AG20443 (cell line): ENCODE measurements at places on chromosomes 12 and 14.

DNA sequence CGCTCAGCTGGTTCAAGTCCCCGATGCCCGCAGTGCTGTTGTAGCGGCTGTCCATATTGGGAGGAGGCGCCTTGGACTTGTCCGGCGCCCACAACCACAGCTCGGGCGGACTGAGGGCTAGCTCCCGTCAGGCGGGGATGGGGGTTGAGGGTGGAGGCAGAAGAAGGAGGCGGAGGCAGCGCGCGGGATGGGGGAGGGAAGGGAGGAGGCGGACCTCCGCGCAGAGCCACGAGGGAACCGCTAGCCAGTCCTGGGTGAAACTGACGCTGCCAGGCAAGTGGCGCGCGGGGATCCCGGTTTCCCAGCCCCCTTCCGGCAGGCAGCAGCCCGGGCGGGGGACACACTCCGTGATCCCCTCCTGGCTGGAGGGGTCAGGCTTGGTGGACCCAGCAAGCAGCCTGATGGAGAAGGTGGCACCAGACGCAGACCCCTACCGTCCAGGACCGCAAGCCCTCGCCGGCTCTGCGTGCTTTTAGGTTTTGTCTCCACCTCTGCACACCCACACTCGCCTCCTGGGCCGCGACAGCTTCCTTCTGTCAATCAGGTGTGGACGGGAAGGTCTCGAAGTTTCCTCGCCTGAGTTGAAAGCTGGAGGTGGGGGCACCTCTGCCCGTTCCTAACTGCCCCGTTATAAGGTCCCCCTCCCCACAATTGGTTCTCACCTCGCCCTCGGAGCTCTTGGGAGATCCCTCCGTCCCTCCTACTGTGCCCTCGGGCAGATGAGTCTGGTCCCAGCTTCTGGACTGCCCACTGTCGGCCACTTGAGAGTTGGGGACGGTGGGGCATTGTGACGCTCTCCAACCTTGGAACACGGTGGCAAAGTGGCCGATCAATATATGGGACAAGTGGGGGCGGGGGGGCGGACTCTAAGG lies at the start of gene CPNE8:
CPNE8 (minus strand) TSS at position 112 of the 872 bp plus-strand sequence; CDS start at position 55, 57 bp downstream.
- DNase-seq = peak; percentile 93

DNA sequence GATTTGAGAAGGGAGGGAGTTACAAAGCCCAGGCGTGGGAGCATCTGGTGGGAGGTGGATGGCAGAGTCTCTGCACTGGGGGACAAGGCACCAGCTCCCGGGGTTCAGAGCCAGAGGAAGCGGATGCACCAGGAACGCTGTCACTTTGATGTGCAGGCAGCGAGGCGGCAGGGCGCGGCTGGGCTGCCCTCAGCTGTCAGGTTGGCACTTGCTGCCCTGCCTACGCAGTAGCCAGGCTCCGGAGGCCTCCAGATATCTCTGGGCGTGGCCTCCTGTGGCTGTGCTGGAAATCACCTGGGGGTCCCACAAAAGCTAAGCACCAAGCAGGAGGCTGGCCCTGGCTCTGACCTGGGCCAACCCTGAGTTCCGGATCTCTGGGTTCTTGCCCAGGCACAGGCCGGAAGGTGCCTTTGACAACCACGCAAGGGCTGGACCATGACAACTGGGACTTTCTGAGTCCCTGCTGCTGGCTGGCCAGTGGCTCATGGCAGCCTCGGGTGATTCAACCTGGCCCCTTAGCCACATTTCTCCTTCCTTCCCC lies 62.1 kb upstream of the MAP1LC3B2 start:
- DNase-seq = no peak

DNA sequence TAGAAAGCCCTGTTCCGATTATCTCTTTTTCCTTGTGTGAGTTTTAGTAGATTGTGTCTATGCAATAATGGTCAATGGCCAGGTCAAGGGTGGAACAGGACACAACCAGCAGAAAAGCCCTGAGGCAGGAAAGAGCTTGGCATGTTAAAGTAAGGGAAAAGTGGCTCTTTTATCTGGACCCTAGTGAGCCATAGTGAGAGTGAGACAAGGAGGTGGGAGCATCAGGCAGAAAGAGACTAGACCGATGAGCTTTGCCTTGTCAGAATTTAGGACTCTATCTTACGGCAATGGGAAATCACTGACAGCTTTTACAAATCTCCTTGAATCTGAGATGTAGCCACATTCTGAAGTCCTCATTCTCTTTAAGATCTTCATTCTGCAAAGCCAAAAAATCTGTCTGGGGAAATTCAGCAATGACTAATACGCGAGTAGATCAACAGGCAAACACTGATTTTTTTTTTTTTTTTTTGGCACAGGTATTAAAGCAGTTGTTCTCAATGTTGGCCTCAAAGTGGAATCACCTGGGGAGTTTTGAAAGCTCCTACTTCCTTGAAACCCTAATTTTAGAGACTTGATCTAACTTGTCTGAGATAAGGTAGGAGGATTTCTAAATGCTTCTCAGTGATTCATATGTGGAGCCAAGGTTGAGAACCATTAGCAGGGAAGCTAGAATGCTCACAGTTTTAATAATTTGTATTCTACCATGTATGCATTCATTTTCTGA lies 33.9 kb downstream of the TMEM19 start:
- no peak for DNase-seq

DNA sequence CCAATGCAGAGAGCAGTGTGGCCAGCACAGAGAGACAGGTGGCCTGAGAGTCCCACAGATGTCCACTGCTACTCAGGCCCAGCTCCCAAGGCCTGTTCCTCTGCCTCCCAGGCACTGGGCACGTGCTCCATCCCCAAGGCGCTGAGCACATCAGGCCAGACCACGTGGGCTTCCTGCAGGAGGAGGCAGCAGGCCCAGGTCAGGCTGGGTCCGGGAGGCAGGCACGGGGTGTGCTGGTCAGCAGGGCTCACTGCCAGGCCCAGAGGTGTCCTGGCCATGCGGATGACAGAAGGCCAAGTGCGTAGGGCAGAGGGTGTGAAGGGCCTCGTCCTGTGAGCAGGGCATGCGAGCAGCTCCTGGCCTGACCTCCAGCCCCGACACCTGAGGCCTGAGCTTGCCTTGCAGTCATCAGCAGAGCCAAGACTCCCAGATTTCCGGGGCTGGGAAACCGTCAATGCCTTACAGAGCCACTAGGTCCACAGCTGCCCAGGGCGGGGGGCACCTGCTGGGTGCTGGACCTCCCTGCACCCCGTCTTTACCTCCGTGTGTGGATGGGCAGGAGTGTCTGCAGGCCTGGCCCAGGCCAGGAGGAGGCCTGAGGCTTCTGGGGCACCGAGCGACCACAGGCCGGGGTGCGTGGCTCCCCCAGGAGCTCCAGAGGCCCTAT lies 14.9 kb downstream of the TRMT61A start:
- DNase-seq = no peak

DNA sequence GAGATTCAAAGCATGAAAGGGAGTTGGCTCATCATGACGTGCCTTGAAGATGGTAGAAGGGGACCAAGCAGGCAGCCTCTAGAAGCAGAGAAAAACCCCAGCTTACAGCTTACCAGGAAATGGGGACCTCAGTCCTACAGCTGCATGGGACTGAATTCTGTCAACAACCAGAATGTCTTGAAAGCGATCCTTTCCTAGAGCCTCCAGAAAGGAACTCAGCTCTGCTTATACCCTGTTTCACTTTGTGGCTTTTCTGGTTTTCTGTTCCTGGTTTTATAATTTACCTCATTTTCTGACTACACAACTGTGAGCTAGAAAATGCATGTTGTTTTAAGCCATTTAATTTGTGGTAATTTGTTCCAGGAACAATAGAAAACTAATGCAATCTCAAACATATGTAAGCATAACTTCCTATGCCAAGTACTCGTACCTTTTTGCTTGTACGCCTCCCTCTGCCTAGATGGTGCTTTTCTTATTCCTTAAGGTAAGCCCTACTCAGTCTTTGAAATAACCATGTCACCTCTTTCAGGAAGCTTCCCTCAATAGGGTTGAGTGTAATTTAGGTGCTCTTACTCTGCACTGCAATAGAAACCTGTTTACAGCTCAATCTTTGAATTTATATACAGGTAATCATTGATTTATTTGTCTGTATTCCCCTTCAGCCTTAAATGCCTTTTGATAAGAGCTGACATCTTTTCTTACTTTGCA lies 348.8 kb downstream of the TMEM117 start:
- DNase-seq = no peak

DNA sequence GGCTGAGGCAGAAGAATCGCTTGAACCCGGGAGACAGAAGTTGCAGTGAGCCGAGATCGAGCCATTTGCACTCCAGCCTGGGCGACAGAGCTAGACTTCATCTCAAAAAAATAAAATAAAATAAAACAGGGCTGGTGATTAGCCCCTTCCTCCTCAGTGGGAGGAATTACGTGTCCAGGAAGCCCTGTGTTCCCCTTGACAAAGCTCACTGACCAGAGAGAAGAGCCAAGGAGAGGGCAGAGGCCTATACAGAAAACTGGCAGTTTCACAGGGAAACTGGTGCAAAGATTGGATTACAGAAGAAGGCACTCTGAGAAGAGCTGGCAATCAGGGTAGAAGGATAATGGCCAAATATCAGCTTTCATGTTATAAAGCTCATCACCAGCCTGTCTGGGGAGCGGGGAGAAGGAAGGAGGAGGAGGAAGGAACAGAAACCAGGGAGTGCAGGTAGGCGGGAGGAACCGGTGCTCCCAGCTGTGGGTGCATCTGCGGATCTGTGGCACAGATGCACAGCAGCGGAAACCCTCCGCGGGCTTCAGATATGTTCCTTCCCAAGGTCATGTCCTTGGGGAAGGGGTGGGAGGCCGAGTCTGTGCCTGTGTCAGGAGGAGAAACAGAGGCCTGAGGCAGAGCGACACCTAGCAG lies 6.7 kb downstream of the RAB15 start:
- DNase-seq = no peak

DNA sequence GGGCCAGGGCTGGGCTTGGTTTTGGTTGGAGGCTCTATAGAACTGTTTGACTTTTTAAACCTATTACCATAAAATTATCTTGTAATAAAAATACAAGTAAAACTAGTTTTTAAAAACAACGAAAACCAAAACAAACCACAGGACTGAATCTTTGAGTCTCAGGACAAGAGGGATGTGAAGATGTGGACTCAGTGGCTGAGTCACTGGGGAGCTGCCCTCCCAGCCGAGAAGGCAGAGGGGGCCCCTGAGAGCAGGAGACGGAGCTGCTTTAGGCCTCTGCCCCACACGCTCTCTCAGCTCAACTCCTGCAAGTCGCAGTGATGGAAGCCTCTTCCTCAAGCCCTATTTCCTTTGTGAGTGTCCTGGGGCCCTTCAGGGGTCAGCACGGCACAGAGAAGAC lies 59.0 kb downstream of the CDC42BPB start:
- no peak for DNase-seq

- no peak for DNase-seq
These were observed 93.2 kb downstream of the SLC2A13 start for GRCh38 chr12:40012711-40013110.

GRCh38 chr12:113420996-113421595 lies 1.1 kb upstream of the SDSL start:
- DNase-seq = no peak

- DNase-seq = no peak
These were observed 118.2 kb downstream of the GPR135 start for GRCh38 chr14:59346796-59347510.

GRCh38 chr12:25965682-25966081 lies 7.2 kb downstream of the RASSF8 start:
- DNase-seq = no peak

DNA sequence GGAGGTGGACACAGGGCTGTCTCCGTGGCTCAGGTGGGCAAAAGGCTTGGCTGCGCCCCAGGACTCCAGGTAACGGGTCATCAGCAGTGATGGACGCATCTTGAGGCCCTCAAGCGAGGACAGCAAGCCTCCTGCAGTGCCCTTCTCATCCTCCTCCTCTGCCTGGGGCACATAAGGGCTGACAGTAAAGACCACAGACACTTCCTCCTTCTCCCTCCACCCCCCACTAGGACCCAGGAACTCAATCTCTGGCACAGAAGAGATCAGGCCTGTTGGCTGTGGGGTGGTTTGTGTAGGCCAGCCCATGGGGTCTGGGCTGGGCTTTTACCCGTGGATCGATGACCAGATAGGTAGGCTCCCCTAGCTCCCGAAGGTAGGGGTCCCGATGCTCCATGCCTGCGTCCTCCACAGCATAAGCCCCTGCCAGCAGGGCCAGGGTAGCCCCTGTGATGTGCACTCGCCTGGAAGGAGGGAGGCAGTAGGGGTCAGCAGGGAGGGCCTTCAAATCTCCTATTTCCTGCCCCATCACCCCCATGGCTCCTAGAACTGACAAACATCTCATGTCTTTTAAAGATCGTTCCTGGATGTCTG lies 5.7 kb downstream of the ADCY4 start:
- no peak for DNase-seq

- DNase-seq = no peak
These were observed 108.8 kb upstream of the RFLNA start for GRCh38 chr12:124185971-124186686.

GRCh38 chr12:121166356-121166755 lies 33.7 kb downstream of the P2RX7 start:
- DNase-seq = no peak

DNA sequence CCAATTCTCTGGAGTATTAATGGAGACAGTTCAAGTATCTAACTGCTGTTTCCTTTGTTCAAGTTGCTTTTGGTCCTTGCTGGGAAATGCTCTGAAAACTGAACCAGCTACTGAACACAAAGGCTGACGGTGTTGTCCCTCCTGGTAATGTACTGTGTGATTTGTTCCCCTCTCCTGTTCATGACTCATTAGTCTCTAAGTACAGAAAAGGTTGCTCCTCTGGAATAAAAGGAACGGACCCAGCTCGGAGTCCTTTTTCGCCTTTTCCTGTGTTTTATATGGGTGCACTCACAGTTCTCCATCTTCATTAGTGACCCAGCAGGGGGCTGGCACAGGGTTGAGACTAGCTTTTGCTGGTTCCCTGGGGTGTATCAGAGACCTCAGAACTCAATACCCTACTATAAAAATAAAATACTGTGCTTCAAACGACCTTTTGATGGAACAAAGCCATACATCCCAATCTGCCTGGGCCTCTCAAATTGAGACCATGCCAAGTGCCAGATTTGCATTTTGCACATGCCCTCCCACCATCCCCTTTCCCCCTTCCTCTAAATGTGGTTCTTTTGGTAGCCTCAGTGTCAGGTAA lies 269.7 kb downstream of the RAD51B start:
- peak; percentile 19 for DNase-seq

- no peak for DNase-seq
These were observed 58.1 kb upstream of the PRMT8 start for GRCh38 chr12:3432868-3433267.

- DNase-seq = no peak
These were observed 299.4 kb downstream of the ETNK1 start for GRCh38 chr12:22924391-22924790.

GRCh38 chr12:12334367-12335040 lies 15.5 kb downstream of the MANSC1 start:
- peak; percentile 79 for DNase-seq

DNA sequence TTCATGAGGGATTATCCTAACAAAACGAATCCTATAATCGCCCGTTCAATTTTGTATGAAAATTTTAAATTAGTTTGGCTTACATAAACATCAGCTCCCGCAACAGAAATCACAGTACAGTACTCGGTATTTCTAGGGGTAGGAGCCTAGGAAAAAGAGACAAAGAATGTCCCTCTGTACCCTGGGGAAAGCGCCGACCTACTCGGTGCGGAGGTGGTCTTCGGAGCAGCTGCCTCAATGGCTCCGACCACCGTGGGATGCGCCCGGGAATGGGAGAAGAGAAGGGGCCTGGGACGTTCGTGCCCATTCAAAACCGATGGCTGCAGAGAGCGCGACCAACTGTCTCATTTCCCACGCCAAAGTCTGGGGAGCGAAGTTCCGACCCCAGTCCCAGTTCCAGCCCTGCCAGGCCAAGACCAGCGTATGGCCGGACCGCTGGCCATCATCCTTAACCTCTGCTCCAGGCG lies 618 bp downstream of the GNPNAT1 start:
- DNase-seq = no peak

- no peak for DNase-seq
These were observed 47.6 kb downstream of the PRICKLE1 start for GRCh38 chr12:42541965-42542364.
